Eye (tissue), 1 donor: ENCODE measurements at places on chromosomes 5 and 9.

- DNase-seq: peak; percentile 77
Measured at GRCh38 chr5:135040333-135041144, 6.5 kb upstream of the PITX1 start.

- DNase-seq: peak; percentile 24
Measured at GRCh38 chr5:144945503-144945902, 774.8 kb downstream of the KCTD16 start.

GRCh38 chr5:128572051-128572929 is 34.2 kb upstream of the FBN2 start:
- DNase-seq: peak; percentile 38

GRCh38 chr5:62812621-62813255 is 234.1 kb downstream of the LRRC70 start:
- DNase-seq: peak; percentile 34

DNA sequence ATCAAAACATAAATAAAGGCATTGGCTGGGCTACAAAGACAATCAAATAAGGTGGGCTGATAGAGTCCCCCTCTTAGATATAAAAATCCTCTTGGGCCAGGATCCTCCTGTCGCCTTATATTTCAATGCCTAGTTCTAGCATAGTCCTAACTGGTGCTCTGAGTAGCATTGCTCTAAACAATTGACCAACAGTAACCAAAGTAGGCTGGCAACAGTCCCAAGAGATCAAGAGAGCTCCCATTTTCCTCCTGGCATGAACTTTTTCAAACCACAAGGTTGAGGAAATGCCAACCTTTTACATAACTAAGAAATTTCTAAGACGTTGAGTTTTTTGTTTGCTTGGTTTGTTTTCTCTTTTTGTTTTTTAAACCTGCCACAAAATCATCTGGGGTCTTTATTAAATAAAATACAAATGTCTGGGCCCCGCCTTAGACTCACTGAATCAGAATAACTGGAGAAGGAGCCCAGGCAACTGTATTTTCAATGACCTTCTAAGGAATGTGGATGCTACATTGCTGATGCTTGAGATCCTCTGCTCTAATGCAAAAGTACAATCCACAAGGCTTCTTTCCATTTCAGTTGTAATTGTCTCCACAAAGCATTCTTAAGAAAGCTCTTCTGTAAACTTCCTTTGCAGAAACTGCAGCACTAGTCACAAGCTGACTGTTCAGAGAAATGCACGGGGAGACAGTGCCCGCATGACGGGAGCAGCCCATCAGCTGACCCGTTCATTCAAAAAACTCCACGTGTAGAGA is 2.9 kb downstream of the SLC45A2 start:
- DNase-seq: no peak
